ENCODE measurements at places on chromosomes 7 and 10.

- DNase-seq, result no peak
These were observed 40.3 kb upstream of the KAT6B start for GRCh38 chr10:74786126-74786525.

DNA sequence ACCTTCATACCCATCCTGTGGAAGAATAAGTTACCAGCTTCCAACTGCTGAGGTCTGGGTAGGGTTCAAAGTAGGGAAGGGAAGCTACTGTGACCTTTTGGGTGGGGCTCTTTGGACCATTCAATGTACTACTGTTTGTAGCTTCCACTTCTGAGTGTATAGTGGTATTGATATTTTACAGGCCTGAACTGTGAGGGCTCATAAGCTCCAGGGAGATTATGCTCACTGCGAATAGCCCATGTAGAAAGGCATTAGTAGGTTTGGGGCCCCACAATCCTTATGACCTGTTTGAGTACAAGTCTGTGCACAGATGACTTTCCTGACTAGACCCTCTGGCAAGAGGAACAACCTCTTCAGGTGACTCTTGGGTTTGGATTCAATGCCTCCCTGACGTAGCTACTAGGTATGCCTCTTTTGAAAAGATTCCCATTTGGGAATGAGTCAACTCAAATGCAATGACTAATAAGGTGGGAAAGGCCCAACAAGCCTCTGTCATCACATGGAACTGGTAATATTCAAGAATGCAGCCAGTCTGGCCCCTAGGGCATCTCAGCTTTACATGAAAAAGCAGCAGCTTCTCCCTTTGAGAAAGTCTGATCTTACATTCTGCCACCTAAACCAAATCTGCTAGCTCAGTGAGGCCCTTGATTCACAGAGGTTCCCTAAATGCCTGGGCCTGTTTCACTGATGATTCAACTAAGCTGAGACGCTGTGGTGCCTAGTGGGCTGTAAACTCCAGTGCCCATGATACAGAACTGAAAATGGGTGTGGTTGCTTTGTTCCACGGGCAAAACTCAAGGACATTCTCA lies 79.8 kb downstream of the ABI1 start:
- DNase-seq, result peak; percentile 94

DNA sequence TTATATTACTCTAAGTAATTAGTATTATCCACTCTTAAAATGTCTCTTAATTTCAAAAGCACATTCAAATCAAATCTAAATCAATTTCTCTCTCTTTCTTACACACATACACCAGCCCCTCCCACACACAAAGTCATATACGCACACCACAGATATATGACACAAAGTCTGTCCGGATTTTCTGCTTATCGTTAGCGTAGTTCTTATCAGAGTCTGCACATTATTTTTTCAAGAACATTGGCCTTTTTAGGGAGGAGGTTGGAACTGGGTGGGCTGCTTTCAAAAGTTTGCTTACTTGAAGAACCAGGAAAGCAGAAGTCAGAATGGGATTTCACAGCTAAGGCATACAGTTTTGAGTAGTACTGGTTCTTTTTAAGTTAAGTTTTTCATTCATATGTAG lies 387.6 kb upstream of the CHRM2 start:
- DNase-seq, result no peak

DNA sequence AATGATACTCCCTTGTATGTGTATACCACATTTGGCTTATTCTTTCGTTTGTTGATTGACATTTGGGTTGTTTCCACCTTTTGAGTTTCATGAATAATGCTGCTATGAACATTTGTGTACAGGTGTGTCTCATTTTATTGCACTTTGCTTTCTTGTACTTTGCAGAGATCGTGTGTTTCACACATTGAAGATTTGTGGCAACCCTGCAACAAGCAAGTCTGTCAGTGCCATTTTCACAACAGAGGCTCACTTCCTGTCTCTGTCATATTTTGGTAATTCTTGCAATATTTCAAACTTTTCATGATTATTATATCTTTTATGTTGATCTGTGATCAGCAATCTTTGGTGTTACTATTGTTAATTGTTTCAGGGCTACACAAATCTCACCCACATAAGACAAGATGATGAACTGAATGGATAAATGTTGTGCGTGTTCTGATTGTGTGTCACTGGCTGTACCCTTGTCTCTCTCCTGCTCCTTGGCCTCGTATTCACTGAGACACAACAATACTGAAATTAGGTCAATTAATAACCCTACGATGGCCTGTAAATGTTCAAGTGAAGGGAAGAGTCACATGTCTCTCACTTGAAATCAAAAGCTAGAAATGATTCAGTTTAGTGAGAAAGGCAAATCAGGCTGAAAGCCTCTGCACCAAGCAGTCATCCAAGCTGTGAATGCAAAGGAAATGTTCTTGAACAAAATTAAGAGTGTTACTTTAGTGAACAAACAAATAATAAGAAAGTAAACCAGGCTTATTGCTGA lies 133.6 kb upstream of the JCAD start:
- no peak for DNase-seq

Data from fibroblast of mammary gland (primary cell).